Neural crest cell (in vitro differentiated cells): ENCODE measurements at places on chromosomes 3 and 15. TPM values are rescaled to one million over a fixed set of nuclear protein-coding genes. Genes with fewer than 3 reads are reported as not detected.

DNA sequence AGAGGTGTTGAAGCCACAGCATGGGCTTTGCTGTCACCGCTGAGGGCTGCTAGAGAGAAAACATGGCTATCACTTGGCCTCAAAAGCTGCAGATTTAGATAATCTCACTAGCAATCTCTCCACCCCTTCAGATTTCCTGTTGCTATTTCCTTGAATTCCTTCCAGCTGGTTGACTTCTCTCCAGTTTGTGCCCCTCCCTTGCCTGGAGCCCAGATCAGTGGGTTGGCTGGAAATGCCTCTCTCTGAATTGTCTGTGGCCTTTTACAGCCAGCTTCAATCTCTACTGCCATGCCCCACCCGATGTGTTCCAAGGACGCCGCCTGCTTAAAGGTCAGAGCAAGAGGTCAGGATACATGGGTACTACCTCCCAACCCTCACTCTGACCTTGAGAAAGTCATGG, 294.1 kb downstream of the NTRK3 start:
- peaks cover 10% of the 10 kb centered on the region for H3K4me1 ChIP-seq
- peaks cover 30% of the 10 kb centered on the region for H3K27me3 ChIP-seq
- no peak overlapping the region for H3K27ac ChIP-seq
- H3K4me3 ChIP-seq: no peak overlapping the region
- H3K36me3 ChIP-seq: no peaks in the 10 kb centered on the region
- no peak for DNase-seq

- H3K36me3 ChIP-seq: no peaks in the 10 kb centered on the region
- peaks cover 3% of the 10 kb centered on the region for H3K27me3 ChIP-seq
- H3K4me3 ChIP-seq: no peak overlapping the region
- H3K4me1 ChIP-seq: no peaks in the 10 kb centered on the region
These were observed 470.8 kb upstream of the ROBO1 start for GRCh38 chr3:80238606-80239005.

GRCh38 chr3:153172796-153173757, 11.1 kb downstream of the RAP2B start:
- no peaks in the 10 kb centered on the region for H3K36me3 ChIP-seq
- no peaks in the 10 kb centered on the region for H3K27me3 ChIP-seq
- H3K4me3 ChIP-seq: no peak overlapping the region
- DNase-seq: no peak
- H3K4me1 ChIP-seq: no peaks in the 10 kb centered on the region
- no peak overlapping the region for H3K27ac ChIP-seq

CPN2 gene
- not detected in 2 replicates for total RNA-seq

GRCh38 chr3:71423151-71423906, 160.2 kb downstream of the FOXP1 start:
- no peaks in the 10 kb centered on the region for H3K27me3 ChIP-seq
- no peak overlapping the region for H3K27ac ChIP-seq
- H3K36me3 ChIP-seq: no peaks in the 10 kb centered on the region
- no peak for DNase-seq
